ENCODE measurements at places on chromosomes 2 and 18. TPM values are rescaled to one million over a fixed set of nuclear protein-coding genes. Genes with fewer than 3 reads are reported as not detected.

Gene CHN1
- not detected for polyA plus RNA-seq

- DNase-seq: no peak
Observed at GRCh38 chr18:48885266-48885923, 65.4 kb downstream of the SMAD7 start.

GRCh38 chr18:48151421-48152065 is 221.1 kb upstream of the SMAD2 start:
- no peak for DNase-seq

DNA sequence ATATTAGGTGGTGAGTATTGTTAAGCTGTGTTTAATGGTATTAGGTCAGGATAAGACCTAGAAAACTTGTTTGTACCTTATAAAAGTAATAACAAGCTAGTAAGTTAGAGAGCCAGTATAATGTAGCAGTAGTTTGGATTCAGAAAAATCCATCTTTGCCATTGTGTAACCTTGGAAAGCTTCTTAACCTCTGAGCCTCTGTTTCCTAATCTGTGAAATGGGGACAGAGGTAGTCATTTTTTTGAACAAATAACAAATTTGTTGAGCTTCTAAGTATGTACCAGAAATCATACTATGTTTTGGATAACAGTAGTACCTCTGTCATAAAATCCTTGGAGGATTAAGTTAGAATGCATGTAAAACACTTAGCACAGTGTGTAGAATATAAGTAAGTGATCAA is 12.5 kb downstream of the GLS start:
- DNase-seq: no peak

DNA sequence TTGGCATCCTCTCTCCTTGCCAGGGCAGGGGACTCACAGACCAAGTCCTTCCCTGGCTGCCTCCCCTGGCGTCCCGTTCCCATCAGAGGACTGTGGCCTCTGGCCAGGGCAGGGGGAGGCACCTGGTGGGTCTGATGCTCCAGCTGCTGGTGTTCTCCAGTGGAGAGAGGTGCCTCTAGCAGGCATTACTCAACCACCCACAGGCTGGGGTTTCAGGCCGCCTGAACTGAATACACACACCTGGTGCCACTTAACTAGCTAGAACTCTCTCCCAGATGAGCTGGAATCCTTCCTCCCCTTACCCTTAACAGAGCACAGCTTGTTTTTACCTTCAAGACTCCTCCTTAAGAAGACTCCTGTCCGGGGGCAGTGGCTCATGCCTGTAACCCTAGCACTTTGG is 37.7 kb upstream of the CNGA3 start:
- no peak for DNase-seq

Gene SAG
- polyA plus RNA-seq: not detected
